ENCODE measurements at places on chromosomes 7 and 10.

GRCh38 chr10:102113956-102114857 lies 6.0 kb downstream of the LDB1 start:
- no peak for DNase-seq

DNA sequence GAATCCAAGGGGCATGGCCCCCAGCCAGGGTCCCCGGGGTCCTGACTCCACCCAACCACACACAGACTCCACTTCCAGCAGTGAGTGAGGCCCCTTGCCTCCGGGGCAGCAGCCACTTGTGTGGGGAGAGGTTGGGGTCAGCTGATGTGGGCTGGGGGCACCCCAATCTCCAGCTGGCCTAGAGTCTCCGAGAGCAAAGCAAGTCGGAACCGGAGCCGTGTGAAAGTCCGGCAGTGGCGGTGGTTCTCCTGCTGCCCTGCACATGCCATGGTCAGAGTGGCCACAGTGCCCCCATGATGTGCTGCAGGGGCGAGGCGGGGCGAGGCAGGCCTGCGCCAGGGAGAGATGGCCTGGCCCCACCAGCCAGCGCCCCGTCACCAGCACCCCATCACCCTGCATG lies 74.6 kb downstream of the PDGFA start:
- DNase-seq = no peak

- DNase-seq = no peak
Observed at GRCh38 chr7:36379831-36380504, 9.7 kb upstream of the ANLN start.

DNA sequence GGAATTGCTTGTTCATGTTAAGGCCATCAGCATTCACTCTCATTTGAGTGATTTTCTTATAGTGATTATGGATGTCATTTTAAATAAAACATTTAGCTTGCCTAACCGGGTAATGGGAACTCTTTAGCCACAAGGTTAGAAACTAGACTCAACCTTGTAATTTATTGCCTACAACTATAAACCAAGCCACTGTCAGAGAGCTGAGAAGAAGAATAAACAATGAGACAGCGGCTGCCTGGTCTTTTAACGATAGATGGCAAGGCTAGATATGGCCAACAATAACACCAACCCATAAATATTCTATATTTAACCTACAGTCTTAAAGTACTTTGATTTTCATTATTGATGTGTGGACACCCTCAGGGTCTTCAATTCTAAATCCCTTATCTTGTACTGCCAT lies 27.8 kb upstream of the INHBA start:
- DNase-seq = no peak

- DNase-seq = no peak
Observed at GRCh38 chr7:50921114-50921813, 138.6 kb upstream of the GRB10 start.

GRCh38 chr7:117281562-117281961 lies 41.3 kb downstream of the WNT2 start:
- no peak for DNase-seq

- DNase-seq = no peak
Observed at GRCh38 chr10:84447701-84448400, 119.5 kb downstream of the CCSER2 start.

- DNase-seq = no peak
Observed at GRCh38 chr10:67722113-67722512, 26.1 kb upstream of the CTNNA3 start.

GRCh38 chr7:40720416-40720815 lies 585.6 kb downstream of the SUGCT start:
- no peak for DNase-seq

DNA sequence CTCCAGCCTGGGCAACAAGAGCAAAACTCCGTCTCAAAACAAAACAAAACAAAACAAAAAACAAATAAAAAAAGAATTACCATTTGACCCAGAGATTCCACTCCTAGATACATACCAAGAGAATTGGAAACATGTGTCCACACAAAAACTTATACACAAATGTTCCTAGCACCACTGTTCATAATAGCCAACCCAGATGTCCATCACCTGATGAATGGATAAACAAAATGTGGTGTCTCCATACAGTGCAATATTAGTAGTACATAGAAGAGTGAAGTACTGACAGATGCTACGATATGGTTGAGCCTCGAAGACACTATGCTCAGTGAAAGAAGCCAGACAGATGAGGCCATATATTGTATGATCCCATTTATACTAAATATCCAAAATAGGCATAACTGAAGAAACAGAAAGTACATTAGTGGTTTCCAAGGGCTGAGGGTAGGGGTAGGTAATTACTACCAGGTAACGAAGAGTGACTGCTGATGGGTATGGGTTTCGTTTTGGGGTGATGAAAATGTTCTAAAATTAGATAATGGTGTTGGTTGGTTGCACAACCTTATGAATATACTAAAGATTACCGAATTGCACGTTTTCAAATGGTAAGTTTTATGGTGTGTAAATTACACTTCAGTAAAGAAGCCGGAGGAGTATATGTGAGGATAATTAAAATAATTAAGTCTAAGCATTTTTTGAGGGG lies 20.0 kb downstream of the MYO1G start:
- DNase-seq = no peak

- no peak for DNase-seq
Observed at GRCh38 chr7:92769394-92769699, 67.0 kb downstream of the CDK6 start.

DNA sequence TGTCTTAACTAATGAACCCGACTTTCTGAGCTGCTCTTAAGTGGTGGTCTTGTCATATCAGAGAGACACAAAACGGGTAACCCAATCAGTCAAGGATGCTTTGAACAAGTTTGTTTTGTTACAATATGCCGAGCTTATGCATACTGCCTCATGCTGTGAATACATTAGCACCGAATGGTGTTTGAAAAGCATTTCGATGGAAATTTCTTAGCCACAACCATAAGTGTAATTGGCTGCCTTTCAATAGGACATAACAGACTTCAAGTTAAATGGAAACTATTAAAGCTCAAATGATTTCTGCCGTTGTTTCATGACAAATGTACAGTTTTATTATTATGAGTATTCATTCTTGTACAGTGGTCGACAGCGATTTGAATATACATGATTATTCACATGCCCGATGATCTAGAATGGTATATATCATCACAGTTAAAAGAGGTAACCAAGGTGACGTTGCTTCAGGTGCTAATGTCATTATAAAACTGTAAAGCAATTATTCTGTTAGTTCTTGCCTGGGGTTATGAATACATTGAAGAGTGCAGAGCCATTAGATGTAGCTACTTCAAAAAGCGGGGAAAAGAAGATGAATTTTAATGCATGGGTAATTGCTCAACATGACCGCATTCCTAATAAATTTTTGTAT lies 118.8 kb downstream of the EBF3 start:
- DNase-seq = no peak

Measured in CD4-positive, alpha-beta T cell treated with Interleukin-4 for 4 hours (primary cell).